Lung (tissue), 17 donors: ENCODE measurements at places on chromosomes 2 and 18. TPM values are rescaled to one million over a fixed set of nuclear protein-coding genes. Genes with fewer than 3 reads are reported as not detected.

GRCh38 chr2:86414996-86415395, 26.2 kb upstream of the KDM3A start:
- no peaks in the 10 kb centered on the region for H3K27me3 ChIP-seq
- peaks cover 2% of the 10 kb centered on the region for H3K4me1 ChIP-seq
- no peaks in the 10 kb centered on the region for H3K36me3 ChIP-seq
- no peak overlapping the region for H3K4me3 ChIP-seq
- no peak overlapping the region for H3K27ac ChIP-seq
- DNase-seq: no peak

DNA sequence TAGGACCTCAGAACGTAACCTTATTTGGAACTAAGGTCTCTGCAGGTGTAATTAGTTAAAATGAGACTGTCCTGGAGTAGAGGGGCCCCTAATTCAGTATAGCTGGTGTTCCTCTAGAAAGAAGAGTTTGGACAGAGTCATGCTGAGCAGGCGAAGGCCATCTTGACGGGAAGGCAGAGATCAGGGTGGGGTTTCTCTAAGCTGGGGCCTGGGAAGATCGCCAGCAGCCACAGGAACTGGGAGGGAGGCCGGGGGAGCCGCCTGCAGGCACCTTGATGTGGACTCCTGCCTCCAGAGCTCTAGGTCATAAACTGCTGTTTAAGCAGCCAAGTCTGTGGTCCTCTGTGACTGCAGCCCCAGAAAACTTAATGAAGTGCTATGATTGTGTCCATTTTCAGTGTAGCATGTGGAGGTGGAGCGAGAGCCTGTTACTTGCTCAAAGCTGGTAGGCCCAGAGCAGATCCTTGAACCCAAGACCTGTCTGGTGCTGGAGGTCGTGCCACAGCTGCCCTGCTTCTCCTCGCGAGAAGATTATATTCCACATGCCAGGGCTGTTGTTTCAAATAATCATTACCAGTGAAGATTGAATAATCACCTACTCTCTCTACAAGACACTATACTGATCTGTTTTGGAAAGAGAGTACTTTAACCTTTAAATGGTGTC, 105.7 kb downstream of the TPO start:
- no peak for DNase-seq
- H3K27ac ChIP-seq: no peak overlapping the region
- H3K36me3 ChIP-seq: no peaks in the 10 kb centered on the region
- H3K4me3 ChIP-seq: no peak overlapping the region

DNA sequence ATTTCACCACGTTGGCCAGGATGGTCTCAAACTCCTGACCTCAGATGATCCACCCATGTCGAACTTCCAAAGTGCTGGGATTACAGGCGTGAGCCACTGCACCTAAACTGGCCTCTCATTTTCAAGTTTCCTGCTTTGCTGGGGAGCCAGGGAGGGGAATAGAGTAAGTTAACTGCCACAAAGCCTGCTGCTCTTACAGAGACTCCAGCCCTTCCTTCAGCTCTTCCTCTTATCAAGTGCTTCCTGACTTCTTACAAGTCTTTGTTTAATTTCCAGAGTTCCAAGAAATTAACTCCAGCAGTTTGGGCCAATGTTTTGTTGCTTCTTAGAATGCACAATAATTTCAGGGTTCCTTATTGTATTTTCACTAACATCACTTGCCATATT, 24.3 kb upstream of the UBE2F start:
- H3K4me1 ChIP-seq: no peaks in the 10 kb centered on the region
- no peaks in the 10 kb centered on the region for H3K36me3 ChIP-seq
- H3K27ac ChIP-seq: no peak overlapping the region

DNA sequence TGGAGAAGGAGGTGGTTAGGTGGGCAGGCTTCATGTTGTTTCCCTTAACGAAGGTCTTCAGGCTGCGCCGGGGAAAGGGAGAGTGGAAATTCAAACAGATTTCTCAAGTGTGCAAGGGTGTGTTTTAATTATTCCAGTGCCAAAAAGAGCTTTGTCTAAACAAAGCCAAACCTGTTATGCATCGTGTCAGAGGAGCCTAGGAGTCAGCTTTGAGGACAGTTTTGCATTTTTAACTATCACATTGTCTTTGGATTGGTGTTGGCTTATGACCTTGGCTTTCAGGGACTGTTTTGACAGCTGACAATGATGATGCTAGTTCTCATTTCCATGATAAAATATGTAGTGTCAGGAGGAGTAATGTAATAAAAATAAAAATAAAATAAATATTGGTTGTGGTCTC, 144.8 kb downstream of the LDLRAD4 start:
- H3K4me3 ChIP-seq: no peak overlapping the region
- H3K27me3 ChIP-seq: no peaks in the 10 kb centered on the region
- no peaks in the 10 kb centered on the region for H3K4me1 ChIP-seq
- no peak overlapping the region for H3K27ac ChIP-seq

DNA sequence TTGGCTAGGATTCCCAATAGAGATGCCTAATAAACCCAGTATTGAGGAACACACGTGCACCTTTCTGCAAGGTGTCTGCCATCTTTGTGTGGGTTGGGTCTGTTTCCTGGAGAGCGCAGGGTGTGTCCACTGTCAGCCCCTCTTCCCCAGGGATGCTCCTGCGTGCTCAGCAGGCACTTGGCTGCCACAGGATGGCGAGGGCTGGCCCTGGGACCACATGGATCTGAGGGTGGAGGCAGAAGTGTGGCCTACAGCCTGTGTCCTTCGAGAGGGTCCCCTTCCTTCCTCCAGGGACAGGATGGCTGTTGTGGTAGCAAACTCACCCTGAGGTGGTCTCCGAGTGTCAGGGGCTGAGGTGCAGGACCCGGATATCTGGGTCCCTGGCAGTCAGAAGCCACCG, 78.0 kb upstream of the PXDN start:
- no peak overlapping the region for H3K27ac ChIP-seq
- H3K36me3 ChIP-seq: no peaks in the 10 kb centered on the region
- H3K4me1 ChIP-seq: peaks cover 10% of the 10 kb centered on the region
- H3K27me3 ChIP-seq: no peaks in the 10 kb centered on the region

DNA sequence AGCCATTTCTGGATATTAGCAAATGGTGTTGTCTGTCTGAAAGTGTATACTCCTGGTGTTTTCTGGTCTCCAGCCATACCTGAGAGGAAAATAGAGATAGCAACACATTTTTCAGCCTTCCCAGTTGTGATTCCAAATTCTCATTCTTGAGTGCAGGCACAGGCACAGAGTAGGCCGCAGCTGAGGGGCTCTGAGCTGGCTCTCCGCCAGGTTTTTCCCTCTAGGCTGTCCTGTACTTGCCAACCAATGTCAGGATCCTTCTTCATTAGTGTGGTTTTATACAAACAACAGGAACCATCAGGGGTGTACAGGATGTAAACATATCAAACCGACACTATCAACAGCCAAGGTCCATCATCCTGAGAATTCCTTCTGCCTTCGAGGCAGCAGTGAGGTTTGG, 1733.6 kb upstream of the CELF4 start:
- no peaks in the 10 kb centered on the region for H3K36me3 ChIP-seq
- no peak overlapping the region for H3K4me3 ChIP-seq
- DNase-seq: peak; percentile 43
- no peak overlapping the region for H3K27ac ChIP-seq
- no peaks in the 10 kb centered on the region for H3K27me3 ChIP-seq
- H3K4me1 ChIP-seq: peaks cover 8% of the 10 kb centered on the region

DNA sequence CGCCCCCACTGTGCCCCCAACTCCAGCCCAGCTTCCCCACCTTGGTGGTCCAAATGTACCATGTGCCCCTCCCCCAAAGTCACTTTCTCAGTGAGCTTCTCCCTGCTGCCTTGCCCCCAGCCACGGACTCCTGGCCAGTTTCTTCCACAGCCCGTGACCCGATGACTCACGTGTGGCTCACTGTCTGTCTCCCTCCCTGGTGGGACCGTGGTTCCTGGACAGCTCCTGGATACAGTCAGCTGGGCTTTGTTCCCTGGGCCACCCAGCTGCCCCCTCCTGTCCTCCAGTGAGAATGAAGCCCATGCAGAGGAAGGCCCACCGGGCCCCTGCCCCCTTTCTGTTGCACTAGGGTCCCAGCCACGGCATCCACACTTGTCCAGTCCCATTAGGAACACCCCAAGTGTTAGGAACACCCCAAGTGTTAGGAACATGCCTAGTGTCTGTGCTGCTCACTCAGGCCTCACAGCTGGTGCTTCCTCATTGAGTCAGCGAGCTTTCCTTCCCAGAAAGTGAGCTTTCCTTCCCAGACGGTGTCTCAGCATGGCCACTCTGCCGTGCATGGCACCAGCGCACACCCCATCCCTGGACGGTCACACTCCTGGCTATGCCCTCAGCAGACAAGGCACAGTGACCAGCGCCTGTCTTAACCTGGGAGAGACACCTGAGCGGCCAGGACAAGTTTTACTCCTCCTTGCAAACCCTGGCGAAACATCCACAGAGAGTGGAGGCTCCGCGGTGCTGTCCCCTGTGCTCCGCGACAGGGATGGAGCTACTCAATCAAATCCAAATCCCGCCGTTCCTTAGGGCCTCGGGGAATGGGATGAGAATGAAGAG, 44.8 kb upstream of the CTDP1 start:
- no peak for DNase-seq
- H3K4me3 ChIP-seq: no peak overlapping the region
- H3K36me3 ChIP-seq: no peaks in the 10 kb centered on the region
- no peaks in the 10 kb centered on the region for H3K4me1 ChIP-seq
- H3K27ac ChIP-seq: no peak overlapping the region

Gene PPIL3
- 19.0 TPM for total RNA-seq

Gene RND3
- 43.7 TPM for total RNA-seq

Gene GCG
- not detected for total RNA-seq

Gene SP9
- total RNA-seq: not detected
